ENCODE measurements at places on chromosomes 13 and 19.

DNA sequence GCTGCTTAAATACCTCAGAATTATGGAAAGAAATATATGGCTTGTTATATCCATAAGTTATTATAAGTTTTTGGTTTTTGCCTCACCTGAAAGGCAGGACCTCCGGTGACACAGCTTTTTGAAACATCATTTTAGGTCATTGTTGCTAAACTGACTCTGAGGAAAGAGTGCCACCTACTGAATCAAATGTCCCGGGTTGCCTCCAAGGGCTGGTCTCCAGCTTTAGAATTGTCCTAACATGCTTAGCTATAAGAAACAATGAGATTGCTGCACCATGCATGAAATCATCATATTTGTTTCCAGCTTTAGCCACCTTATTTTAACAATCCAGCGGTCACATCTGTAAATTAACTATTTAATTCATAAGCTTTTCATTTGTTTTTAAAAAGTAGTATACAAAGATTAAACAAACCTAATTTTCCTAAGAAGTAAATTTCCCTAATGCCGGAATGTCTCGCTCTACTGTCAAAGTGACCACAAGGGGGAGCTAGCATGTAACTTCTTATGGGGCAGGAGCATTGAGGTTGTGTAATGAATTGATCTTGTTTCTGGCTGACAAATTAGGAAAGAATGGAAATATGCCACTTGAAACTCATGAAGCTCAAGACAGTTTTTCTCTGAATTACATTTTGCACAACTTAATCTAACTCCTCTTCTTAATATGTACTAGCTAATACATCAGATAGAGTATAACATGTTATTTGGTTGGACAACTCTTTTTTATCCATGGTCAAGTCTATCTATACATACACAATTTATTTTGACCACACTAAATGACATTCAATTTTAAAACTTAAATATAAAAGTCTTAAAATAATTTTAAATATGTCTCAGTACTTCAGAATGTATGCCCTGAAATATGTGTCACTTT lies 6.7 kb upstream of the PCDH17 start:
- DNase-seq = peak; percentile 75

- no peak for DNase-seq
Observed at GRCh38 chr13:60139272-60139671, 24.5 kb downstream of the DIAPH3 start.

DNA sequence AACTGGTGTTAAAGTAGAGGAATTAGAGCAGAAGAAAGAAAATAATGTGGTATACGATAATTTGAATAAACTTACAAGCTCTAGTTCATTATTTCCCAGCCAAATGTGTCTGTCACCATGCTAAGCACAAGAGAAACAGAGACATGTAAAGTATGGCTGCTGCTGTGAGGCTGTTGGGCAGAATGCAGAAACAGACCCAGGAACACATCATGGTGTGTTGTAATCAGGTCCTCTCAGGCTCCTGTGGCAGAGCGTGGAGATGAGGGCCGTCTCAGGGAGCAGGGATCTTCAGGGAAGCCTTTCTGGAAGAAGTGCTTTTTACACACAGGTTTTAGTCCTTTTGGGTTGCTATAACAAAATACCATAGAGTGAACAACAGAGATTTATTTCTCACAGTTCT lies 710.7 kb upstream of the SGCG start:
- no peak for DNase-seq

DNA sequence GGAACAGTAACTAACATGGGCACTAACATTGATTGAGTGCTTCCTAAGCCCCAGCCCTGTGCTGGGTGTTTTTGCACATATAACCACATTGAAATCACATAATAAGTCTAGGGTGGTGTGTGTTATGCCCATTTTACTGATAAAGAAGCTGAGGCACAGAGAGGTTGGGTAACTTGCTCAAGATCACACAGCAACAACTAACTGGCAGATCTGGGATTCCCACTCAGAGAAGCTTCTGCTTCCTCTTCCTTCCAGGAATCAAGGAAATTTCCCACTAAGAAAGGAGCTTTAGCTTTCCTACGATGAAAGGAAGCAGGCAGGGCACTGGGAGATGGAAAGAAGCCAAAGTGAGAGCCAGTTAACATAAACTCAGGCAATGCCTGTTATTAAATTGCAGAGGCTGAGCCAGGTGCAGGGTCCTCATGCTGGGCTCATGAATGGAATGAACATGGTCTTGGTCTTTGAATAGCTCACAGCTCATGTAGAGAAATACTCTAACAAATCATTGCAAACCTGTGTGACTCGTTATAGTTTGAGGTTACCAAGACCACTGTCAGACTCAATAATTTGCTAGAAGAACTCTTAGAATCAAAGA lies 10.1 kb downstream of the SSC5D start:
- DNase-seq = no peak

DNA sequence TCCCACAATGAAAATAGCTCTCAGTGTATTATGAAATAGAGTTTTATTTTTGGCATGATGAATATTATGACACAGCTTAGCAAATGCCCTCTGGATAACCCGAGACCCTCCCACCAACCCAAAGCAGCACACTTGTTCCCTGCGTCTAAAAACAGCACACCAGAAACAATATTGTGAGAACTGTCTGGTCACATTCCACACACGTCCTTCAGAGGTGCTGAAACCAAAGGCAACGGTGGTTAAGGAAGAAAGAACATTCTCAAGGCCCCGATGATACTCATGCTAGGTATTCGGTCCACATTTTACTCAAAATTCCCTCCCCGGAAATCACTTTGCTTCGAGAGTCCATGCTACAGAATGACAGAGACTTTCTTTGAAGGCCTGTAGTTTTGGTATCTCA lies 156.7 kb downstream of the SLC7A1 start:
- DNase-seq = no peak

DNA sequence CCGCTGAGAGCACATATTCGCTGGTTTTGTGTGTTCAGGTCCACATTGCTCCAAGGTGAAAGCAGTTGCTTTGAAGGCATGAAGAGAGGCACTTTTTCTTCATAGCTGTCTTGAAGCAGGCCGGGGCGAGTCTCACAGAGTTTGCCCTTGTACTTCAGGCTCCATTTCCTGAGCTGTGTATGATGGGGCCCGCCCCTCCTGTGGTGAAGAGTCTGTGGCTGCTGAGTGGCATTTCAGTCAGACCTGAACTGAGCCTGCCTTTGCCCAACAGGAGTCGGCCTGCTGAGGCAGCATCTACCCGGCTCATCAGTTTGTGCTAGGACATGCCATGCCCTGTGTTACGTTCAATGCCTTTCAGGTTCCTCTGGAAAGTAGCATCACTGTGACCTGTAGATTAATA lies 44.4 kb upstream of the C1QTNF9 start:
- no peak for DNase-seq

DNA sequence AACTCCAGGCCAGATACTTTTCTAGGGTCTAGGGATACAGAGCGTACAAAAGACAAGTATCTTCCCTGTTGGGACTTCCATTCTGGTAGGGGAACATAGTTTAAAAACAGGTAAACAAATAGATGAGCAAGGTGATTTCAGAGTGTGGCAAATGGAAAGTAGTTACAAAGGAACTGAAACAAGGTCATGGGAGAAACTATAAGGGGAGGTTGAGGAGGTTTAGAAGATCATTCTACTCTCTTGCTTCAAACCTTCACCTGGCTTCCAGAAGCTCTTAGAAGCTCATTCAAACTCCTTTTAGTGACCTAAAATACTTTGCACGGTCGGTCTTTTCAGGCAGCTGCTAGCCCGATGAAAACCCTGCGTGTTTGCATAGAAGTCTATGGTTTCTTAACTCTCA lies 9.1 kb downstream of the FFAR2 start:
- no peak for DNase-seq

DNA sequence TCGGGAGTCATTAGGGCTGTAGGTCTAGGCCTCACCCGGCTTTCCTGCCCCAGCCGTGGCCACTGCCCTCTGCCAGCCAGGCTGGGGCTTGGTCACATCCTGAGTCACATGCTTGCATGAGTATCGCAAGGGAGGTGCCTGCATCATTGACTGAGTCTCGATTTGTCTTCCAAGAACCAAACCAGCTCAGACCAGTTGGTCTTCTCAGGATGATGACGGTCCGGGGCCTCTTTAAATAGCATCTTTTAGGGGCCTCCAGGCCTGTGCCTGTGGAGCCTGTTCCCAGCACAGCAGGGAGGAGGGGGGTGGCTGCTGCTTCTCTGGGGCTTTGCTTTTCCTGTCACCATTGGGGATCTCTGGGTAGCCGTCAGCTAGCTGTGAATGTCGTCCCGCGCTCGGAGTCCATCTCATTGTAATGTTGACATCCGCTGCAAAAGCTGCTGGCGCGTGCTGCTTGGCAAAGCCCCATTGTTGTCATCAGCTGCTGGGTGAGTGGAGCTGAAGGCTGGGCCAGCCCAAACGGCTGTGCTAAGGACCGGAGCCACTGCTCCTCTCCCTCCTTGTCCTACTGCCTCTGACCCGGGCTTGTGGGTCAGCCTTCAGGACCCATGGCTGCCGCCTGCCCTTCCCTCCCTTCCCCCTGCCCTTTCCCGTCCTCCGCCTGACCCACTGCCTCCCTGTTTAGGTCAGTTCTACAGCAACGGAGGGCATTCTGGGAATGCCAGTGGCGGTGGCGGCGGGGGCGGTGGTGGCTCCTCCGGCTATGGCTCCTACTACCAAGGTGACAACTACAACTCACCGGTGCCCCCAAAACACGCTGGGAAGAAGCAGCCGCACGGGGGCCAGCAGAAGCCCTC lies 14.3 kb upstream of the QTRT1 start:
- DNase-seq = no peak

GRCh38 chr19:18634612-18635297 lies 2.1 kb upstream of the KLHL26 start:
- DNase-seq = no peak

DNA sequence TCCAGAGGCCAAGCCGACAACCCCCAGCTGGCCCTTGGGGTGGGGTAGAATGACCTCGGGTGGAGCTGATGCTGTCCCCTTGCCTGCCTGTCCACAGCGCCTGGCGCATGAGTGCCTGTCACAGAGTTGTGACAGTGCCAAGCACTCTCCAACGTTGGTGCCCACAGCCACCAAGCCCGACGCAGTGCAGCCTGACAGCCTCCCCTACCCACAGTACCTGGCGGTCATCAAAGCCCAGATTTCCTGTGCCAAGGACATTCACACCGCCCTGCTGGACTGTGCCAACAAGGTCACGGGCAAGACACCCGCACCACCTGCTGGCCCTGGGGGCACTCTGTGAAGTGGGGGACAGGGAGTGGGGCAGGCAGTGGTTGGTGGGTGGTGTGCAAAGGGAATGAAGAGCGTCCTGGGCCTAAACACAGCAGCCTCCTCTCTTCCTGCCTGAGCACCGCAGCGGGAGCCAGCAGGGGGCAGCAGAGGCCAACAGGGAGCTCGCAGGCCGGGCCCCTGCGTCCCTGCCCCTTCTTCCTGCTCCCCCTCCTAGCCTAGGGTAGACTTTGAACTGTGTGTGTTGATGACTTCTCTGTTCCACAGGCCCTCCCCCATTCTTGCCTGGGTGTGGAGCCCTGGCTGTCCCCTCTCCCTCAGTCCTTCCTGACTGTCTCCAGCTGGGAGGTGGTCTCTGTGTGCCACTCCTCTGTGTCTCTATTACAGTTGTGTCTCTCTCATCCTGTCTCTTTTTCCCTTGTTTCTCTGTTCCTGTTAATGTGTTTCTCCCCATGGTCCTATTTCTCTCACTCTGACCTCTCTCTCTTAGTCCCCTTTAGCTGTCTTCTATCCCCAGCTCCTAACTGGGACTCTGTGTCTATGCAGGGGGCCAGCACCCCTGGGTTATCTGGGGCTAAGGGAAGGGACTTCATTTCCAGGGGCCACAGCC lies 6.5 kb downstream of the MED29 start:
- DNase-seq = peak; percentile 92

All from NAMALWA (cell line).